ENCODE measurements at places on chromosomes 1 and 21.

- no peak for DNase-seq
These were observed 602.2 kb upstream of the ADAMTS5 start for GRCh38 chr21:27569091-27569490.

DNA sequence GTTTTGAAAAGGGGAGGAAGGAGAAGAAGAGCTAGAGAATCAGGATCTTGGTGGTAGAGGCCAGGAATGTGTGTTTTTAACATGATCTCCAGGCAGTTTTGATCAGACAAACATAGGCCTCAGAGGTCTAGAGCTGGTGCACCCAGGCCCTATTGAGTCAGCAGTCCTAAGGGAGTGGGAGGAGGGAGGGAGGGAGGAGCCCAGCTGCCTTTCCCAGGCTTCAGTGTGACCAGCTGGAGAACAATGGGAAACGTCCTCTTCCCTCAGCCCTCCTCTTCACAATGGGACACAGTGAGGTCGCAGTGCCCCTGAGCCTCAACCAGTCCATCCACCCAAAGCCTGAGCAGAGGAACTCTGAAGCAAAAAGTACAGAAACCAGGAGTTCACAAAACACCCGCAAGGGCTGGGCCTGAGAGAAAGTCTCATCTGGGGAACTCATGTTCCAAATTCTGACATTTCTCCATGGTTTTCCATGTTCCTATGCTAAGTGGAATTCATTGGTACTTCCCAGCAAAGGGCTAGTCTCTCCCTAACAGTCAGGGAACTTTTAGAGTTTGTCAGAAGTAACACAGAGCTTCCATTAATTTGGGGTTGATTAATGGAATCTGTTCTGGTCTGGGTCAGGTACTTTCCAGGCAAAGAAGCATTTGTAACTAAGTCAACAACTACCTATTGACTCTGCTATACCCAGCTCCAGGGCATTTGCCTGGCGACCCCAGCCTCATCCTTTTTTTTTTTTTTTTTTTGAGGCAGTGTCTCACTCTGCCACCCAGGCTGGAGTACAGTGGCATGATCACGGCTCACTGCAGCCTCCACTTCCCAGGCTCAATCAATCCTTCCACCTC, 37.5 kb downstream of the ELAPOR1 start:
- DNase-seq: no peak

DNA sequence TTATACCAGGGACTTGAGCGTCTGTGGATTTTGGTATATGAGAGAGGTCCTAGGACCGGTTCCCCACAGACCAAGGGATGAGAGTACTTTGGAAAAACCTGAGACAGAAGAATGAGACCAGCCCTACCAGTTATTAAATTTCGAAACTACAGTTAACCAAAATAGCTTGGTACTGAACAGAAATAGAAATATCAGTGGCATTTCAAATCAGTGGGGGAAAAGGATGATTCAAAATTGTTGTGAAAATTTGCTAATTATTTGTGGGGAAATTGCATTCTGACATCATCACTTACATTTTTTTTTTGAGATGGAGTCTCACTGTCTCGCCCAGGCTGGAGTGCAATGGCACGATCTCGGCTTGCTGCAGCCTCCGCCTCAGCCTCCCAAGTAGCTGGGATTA, 8.2 kb downstream of the EXOC8 start:
- no peak for DNase-seq

- no peak for DNase-seq
These were observed 104.5 kb downstream of the NGF start for GRCh38 chr1:115233598-115233997.

DNA sequence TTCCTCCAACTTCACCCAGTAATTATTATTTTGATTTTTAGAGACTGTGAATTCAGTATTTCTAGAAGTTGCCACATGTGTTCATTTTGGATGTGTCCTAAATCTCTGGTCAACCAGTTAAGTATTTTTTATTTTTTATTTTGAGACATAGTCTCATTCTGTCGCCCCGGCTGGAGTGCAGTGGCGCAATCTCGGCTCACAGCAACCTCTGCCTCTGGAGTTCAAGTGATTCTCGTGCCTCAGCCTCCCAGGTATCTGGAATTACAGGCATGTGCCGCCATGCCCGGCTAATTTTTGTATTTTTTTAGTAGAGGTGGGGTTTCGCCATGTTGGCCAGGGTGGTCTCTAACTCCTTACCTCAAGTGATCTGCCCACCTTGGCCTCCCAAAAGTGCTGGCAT, 8.0 kb downstream of the MACF1 start:
- no peak for DNase-seq

GRCh38 chr1:110118636-110119396, 6.6 kb downstream of the UBL4B start:
- no peak for DNase-seq

GRCh38 chr1:94666797-94667196, 125.2 kb upstream of the F3 start:
- no peak for DNase-seq

GRCh38 chr1:245673881-245674414, 519.2 kb downstream of the KIF26B start:
- no peak for DNase-seq

DNA sequence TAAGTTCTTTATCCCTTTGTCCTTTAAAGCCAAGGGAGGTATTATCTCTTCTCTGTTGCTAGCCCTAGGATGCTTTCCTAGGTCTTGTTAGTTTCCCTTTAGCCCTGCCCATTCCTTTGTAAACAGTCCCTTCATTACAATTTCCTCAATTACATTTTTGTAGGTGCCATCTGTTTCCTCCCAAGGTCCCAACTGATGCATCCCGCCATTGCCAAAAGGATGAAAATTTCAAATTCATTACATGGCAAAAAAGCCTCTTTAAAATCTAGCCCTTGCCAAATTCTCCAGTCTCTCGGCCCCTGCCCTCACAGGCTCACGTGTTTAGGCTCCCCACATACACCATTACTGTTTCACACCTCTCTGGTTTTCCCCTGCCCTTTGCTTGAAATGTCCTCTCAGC, 151.9 kb upstream of the C1orf87 start:
- DNase-seq: no peak

- DNase-seq: no peak
These were observed 23.2 kb downstream of the ARID4B start for GRCh38 chr1:235304549-235305451.

DNA sequence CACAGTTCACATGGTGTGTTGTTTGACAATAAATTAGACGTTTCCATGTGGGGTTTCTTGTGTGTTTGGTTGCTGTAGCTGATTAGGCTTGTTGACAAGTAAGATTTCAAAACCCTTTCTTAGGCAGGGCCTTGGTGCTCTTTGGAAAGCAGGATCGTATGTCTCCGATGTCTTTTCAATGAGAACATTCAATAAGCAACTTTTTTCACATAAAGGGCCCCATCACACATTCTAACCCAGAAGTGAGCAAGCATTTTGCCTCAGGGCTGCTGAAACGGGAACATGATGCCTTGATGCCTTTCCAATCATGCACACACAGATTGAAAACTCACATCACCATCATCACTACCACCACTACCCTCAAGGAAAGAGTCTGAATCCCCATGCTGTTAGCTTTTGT, 33.1 kb downstream of the LPAR3 start:
- DNase-seq: no peak

- DNase-seq: no peak
These were observed 31.2 kb upstream of the QSOX1 start for GRCh38 chr1:180123463-180123936.

GRCh38 chr1:226482196-226482595, 66.4 kb upstream of the STUM start:
- DNase-seq: no peak

GRCh38 chr1:38009088-38009840, 3.3 kb upstream of the UTP11 start:
- no peak for DNase-seq

DNA sequence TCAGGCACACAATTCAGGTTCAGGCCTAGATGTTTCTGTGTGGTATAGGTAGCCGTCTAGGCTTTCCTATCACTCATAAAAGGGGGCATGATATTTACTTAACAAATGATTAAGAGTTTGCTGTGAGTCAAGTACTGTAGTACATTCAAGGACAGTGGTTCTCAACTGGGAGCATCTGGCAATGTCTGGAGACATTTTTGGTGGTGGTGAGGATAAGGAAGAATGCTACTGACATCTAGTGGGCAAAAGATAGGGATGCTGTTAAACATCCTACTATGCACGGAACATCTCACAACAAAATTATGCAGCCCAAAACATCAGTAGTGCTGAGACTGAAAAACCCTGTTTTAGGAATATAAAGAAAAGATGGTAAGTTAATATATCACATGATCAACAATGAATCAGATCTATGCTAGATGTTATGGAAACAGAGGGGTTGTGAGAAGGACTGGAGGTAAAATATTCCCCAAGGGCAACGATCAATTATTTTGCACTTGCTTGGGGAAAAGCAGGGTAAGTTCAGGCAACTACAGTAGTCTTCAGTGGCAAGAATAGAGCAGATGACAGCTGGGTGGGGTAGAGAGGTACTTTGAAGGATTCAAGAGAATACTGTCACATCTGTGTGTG, 4.9 kb downstream of the DNTTIP2 start:
- no peak for DNase-seq

DNA sequence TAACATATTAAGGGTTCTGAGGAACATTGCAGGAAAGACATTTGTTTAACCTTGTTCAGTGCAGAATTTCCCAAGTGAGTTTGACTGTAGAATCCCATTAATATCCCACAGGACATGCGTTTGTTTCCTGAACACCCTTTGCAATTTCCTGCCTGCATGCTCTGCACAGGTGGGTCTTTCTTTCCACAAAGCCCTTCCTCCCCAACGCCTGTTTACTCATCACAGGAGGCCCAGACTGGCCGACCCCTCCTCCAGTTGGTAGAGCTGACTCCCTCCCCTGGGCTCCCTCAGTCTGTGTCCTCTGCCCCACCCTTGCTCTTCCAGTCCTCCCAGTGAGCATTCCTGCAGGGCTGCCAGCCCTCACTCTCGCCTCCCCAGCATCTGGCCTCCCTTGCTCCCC, 47.5 kb upstream of the CTPS1 start:
- DNase-seq: no peak

DNA sequence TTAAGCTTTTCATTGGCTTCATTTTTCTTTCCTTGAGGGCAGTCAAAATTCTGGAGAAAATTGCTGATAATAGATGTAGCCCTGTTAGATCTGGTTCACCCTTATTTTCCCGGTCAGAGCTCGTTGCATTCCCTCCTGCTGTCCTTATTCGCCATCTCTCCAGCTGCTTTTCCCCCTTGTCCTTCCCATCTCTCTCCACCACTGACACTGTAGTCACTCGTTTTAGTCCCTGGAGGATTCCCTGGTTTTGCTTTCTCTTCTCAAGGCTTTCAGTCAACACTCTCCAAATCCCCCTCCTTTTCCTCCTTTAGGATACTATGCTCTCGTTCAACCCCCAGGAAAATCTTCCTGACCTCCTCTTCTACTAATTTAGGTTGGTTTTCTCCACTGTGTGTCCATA, 83.1 kb downstream of the C21orf91 start:
- DNase-seq: no peak

GRCh38 chr1:218735436-218736032, 390.4 kb downstream of the TGFB2 start:
- DNase-seq: no peak

DNA sequence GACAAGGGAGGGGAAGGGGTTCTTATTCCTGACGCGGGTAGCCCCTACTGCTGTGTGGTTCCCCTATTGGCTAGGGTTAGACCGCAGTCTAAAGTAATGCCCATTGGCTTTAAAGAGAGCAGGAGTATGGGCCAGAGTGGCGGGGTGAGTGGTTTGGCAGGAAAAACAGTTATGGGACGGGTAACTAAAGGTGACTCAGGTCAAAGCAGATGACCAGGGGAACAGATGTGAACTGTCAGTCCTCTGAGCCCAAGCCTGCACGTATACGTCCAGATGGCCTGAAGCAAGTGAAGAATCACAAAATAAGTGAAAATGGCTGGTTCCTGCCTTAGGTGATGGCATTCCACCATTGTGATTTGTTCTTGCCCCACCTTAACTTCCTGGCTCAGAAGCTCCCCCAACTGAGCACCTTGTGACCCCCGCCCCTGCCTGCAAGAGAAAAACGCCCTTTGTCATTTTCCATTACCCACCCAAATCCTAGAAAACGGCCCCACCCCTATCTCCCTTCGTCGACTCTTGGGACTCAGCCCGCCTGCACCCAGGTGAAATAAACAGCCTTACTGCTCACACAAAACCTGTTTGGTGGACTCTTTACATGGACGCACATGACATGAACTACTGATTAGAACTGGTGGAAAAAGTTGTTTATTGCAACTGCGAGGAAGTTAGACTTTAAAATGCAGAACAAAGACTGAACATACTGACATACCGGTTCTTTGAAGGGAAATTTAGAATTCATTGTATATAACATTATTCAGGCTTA, 758 bp upstream of the ATAD3B start:
- DNase-seq: no peak

DNA sequence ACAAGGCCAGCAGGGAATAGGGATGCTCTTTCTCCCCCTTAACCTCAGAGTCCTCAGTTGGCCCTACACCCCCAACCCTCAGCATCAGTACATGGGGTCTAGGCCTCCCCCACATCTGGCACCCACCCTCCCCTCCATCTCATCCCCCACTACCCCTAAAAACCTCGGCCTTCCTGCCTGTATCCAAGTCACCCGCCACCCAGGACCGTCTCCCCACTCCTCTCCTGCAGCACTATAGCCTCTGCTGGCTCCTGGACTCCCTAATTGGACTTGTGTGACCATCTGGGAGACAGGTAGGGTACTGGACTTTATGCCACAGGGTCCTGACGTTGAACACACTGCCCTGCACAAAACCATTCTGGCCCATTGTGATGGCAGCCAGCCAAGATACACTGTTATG, 6.0 kb downstream of the RSPH1 start:
- DNase-seq: no peak

DNA sequence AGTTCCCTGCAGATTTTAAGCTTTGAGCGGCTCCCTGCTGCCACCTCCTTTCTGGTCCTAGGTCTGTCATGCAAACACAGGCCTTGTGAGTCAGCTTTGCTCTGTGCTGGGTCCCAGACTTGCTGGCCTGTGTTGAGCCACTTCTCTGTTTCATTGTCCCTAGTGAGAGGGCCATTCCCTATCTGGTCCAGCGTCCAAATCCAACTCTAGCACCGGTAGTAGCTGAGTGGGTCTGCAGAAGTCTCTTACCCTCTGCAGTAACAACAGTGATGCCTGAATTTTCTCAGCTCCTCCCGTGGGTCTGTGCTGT, 5.8 kb downstream of the TTC22 start:
- no peak for DNase-seq
